ENCODE measurements at places on chromosomes 6 and 20.

DNA sequence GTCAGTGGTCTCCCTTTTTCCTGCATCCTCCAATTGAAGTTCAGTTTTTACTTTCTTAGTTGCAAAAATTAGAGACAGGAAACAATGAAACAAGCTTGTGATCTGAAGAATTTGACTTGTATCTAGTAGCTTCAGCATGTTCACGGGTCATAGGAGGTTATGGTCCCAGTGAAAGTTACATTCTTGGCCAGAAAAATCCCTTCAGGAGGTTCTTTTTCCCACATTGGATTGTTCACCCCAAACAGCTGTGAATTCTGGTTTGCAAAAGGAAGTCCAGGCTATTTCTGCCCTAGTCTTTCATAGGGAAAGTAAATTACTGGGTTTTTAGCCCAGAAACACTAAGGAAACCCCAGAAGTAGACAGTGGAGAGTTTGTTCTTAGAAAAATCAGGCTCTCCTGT, 8.1 kb downstream of the ANKS1A start:
- DNase-seq = no peak

GRCh38 chr6:162999575-163000285, 272.0 kb downstream of the PACRG start:
- no peak for DNase-seq

- DNase-seq = no peak
Measured at GRCh38 chr6:104566411-104566810, 293.3 kb downstream of the HACE1 start.

- DNase-seq = peak; percentile 97
Measured at GRCh38 chr6:50661636-50662035, 51.7 kb upstream of the TFAP2D start.

DNA sequence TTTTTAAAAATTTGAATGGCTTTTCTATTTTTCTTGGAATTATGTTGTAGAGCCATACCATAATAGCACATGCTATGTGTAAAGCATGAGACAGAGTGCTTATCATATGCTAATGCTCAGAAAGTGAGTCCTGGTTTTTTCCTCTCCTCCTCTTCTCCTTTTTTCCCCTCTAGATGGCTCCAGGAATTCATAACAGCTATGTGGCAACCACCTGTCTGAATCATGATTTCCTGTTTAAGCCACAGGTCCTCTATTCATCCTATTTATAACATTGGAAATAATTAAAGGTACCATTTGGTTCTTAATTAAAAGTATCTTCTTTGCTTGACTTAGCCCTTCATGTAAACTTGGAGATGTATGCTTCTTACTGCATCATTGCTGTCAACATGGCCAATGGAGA, 260.0 kb upstream of the MAP3K7 start:
- no peak for DNase-seq

- no peak for DNase-seq
Measured at GRCh38 chr6:41656002-41656691, 17.9 kb downstream of the MDFI start.
